ENCODE measurements at places on chromosomes 2 and 18. TPM values are rescaled to one million over a fixed set of nuclear protein-coding genes. Genes with fewer than 3 reads are reported as not detected.

GRCh38 chr18:35730691-35731370, 149.3 kb downstream of the GALNT1 start:
- DNase-seq: no peak

- peak; percentile 66 for DNase-seq
Observed at GRCh38 chr2:215409331-215410127, 26.3 kb downstream of the FN1 start.

GRCh38 chr18:42025491-42025890, 70.5 kb downstream of the PIK3C3 start:
- DNase-seq: no peak

DNA sequence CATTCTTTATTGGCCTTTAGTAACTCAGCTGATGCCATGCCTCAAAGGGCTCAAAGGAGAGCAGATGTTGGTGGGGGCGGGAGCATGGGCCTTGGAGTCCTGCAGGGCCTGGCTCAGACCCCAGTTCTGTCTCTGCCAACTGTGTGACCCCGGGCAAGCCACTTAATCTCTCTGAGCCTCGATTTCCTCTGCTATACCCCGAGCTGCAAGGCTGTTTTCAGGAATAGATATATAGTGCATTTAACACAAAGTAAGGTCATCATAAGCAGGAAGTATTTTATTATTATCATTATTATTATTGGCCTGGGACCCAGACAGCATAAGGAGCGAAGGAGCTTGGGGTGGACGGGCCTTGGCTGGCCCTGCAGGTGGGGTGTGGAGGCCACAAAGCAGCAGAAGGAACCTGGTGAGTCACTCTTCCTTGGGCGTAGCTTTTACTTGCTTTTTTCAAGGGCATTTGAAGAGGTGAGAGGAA, 162.7 kb downstream of the INHBB start:
- peak; percentile 77 for DNase-seq

GRCh38 chr2:144230448-144231085, 289.4 kb downstream of the ZEB2 start:
- DNase-seq: no peak

GRCh38 chr2:74374509-74375205, 5.5 kb downstream of the DCTN1 start:
- DNase-seq: no peak

- DNase-seq: no peak
Observed at GRCh38 chr2:61109291-61109690, 43.6 kb downstream of the SANBR start.

KIF3C gene
- 38.8 TPM for total RNA-seq

G6PC2 gene
- not detected for total RNA-seq

RNF152 gene
- 0.95 TPM for total RNA-seq

All from A172 (cell line).